Transverse colon (tissue), 4 donors: ENCODE measurements at places on chromosomes 2 and 18. TPM values are rescaled to one million over a fixed set of nuclear protein-coding genes. Genes with fewer than 3 reads are reported as not detected.

Gene RGPD4
- not detected for total RNA-seq

Gene IL1F10
- not detected for total RNA-seq

Gene MC5R
- total RNA-seq = not detected

Gene RAMP1
- 48.9 TPM for total RNA-seq

Gene MOCOS
- 3.5 TPM for total RNA-seq

Gene SANBR
- 19.4 TPM for total RNA-seq

Gene TUBA3D
- not detected for total RNA-seq

Gene CIB4
- not detected for total RNA-seq

Gene REG3G
- not detected for total RNA-seq

Gene SKA1
- total RNA-seq = 0.14 TPM

Gene C1QL2
- not detected for total RNA-seq

Gene ERBB4
- total RNA-seq = 0.16 TPM

Gene IL18RAP
- 3.3 TPM for total RNA-seq

Gene CD8A
- 33.3 TPM for total RNA-seq

Gene ALK
- 0.32 TPM for total RNA-seq

DNA sequence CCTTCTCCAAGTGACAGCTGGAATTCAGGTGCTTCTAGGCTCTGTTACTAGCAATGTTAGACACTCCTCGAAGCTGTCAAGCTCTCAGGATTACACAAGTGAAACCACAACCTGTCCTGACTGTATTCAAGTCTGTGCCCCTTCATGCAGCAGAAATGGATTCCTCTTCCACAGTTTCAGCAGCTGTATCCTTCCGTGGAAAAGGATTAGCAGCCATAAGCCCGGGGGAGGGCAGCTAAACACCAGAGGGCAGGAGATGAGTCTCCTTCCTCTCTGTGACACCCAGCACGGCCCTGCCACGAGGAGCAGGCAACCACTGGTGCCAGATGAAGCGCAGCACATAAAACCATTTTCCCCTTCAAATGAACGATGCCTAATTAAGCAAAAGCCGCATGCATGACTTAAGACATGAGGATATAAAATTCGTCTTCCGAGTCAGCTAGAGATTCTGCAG, 1.2 kb downstream of the ST3GAL5 start:
- DNase-seq = peak; percentile 62

GRCh38 chr2:20089715-20090464, 38.5 kb upstream of the LAPTM4A start:
- DNase-seq = no peak

DNA sequence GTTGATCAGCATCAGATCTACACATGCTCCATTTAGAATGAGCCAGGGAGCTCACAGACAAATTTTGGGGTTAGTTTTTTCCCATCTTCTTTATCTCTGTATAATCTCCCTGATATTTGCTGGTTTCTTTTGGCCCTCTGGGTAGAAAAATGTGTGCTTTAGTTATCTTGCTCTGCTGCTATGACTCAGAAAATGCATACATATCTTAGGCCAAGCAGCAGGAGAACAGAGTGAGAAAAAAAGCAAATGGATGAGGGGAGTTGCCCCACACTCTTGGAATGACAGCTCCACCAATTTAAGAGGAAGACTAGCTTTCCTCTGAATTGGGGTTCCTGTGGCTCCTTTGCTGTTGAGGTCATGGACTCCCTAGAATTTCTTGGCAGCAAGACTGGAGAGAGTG, 331.8 kb downstream of the KCNJ3 start:
- DNase-seq = no peak

- no peak for DNase-seq
These were observed 249.5 kb upstream of the FN1 start for GRCh38 chr2:215685238-215685990.

- no peak for DNase-seq
These were observed 25.8 kb downstream of the PLB1 start for GRCh38 chr2:28521663-28522062.

DNA sequence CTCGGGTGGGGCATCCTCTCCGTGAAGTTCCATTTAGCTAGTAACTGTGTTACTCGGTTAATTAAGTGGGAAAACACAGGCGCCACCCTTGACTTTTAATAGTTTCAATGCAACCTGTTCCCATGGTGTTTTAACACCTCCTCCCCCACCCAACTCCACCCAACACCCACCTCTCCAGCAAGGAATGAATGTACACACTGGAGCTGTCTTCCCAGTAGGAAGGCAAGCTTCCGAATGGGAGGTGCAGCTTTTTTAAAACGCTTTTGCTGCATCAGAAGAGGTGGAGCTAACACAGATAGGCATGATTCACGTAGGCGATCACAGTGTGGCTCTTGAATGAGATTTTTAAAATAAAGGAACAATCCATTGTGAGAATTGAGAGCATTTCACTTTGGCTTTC, 73.8 kb upstream of the AGAP1 start:
- DNase-seq = no peak

DNA sequence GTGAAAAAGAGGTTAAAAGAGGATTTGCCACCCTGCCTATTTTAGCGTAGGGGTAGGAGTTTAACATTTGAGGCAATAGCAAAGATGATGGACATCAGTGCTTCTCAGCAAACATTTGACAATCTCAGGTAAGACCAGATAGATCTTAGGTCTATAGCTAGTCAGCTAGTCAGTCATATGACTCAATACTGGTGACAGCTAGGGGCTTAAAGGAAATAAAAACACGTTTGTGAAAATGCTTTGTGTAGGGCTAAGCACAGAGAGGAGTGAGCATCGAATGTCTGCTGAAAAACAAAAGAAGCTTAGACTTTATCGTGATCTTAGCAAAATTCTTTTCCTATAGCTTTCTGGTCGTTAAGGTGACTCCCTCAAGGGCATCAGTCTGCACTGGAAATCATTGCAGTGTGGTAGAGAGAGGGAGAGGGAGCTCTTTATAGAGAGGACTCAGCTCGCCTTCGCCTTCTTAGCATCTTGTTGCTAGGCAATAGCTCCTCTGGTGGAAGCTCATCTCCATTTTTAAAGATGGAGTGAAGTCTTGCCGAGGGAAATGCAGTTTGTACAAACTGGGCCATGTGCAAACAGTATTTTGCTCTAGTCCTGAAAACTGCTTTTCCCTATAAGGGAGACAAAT, 62.8 kb upstream of the SLC38A11 start:
- DNase-seq = no peak

- DNase-seq = no peak
These were observed 195.0 kb downstream of the BCL11A start for GRCh38 chr2:60358476-60358875.

DNA sequence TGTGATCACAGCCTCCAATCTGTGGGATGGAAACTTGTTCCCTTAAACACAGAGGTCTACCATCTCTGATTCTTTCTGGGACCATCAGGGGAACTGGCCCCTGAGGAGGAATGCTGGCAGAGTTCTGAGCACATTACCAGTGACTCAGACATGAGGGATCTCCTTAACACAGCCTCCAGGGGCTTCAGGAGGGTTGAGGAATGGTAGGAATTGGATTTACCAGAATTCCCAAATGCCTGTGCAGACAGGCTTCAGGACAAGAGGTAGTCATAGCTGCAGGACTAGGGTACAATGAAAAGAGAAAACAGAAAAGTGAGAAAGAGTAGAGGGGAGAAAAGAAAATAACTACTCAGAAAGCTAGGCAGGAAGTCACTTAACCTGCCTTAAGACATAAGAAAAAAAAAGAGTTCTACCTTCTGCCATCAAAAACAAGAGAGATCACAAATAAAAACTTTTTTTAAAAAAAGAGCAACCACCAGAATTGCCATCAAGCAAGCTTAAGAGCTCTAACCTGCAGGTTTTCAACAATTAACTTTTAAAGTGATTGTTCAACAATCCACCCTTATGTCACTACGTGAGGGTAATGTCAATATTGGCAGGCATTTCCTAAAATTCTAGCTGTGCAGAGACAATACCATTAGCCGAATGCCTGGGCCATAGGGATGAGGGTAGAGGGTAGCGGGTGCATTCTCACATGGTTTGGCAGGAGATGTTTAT, 524.4 kb downstream of the BCL11A start:
- DNase-seq = no peak

GRCh38 chr2:180394305-180394704, 387.2 kb upstream of the CWC22 start:
- DNase-seq = no peak

- no peak for DNase-seq
These were observed 76.0 kb downstream of the EMX1 start for GRCh38 chr2:72993147-72993932.

GRCh38 chr2:26623541-26624495, 17.3 kb downstream of the CIB4 start:
- no peak for DNase-seq

DNA sequence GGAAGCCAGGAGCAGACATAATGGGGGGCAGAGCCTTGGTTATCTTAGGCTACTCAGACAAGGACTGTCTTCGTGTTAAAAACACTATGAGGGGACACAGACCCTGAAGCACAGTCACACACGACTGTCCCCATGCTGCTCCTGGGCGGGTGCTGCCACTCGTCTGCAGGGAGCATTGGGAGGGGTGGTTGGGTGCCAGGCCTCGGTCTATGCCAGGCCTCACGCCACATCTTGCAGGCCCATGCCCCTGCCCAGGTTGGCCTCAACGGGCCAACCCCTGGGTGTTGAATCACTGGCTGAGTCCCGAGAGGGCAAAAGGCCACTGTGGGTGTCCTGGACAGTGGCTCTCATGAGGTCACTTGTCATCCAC, 97.9 kb downstream of the USP40 start:
- DNase-seq = no peak

- DNase-seq = peak; percentile 19
These were observed 2.9 kb upstream of the PTPN4 start for GRCh38 chr2:119756837-119757236.

- DNase-seq = peak; percentile 21
These were observed 98.0 kb downstream of the MYO5B start for GRCh38 chr18:50096766-50097435.

DNA sequence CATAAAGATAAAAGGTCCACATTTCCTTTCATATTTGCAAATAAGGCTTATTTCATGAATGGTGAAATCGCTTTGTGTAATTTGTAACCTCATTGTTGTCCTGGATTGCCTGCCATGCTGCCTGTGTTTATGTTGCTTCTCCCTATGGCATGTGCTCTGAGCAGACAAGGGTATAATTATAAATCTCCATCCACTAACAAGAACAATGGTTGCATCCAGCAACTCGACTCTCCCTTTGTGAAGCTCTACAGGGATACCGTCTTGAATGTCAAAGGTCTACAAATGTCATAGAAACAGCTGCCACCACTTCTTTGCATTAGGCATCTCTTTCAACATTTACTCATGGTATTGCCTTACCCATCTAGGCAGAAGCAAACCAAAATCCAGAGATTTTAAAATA, 209.6 kb downstream of the SLC8A1 start:
- DNase-seq = no peak

DNA sequence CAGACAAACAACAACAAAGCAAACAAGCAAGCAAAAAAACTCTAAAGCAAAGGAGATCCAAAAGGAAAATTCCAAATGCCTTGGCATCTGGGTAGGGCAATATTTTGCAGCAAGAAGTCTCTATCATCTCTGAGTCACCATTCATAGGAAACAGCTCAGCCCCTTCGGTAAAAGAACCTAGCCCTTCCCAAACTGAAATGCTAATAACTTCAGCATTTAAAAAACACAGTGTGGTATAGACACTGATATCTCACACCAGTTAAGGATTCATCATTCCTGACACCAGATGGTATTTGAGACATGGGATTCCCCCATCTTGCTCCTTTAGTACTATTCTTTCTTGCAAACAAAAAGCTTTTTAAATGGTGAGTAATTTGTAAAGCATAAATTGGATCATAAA, 491.8 kb downstream of the TXNL1 start:
- no peak for DNase-seq

DNA sequence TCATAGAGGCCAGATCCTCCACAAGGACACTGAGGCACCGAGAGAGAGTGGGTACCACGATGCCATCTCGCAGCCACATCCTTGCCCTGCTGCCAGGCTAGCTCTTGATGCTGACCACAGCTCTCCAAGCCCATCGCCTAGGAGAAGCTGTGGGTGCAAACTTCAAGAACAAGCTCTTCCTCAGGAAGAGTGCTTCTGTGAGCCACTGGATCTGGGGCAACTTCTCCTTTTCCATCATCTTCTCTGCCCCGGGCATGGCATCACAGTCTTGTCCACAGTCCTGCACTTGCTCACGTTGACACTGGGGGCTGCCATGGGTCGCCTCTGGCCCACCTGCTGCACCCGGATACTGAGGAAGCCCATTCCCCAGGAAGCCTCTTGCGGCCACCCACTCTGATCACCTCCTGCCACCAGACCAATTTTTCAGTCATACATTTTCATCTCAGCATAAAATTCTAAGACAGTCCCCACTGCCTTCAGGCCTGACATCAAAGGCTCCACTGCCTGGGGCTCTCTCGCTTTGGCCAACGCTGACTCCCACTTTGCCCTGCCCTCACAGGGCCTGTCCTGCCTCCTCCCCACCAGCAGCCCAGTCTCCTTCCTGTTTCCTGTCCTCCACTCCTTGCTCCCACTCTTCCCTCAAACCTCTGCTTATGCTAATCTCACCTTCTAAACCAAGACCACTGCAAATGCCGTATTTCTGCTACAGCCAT, 243.9 kb downstream of the AFF3 start:
- DNase-seq = no peak

- no peak for DNase-seq
These were observed 118.6 kb upstream of the ATP8B1 start for GRCh38 chr18:57921708-57922107.

DNA sequence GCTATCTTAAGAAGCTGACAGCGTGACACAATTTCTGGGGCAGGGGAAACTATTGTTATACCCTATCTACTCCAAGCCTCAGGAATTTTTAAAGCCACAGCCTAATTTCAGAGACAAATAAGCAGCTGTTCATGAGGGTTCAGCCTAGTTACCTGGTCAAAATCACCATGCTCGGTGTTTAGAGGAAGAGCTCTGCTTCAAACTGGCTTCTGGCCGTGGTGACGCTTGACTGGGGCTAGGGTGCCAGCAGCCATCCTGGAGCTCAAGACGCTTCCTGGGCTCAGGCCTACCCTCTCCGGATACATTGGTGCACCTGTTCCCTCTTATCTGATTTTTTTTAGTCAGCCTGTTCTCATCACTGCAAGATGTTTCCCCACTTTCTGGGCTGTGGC, 41.7 kb downstream of the FRZB start:
- DNase-seq = no peak

DNA sequence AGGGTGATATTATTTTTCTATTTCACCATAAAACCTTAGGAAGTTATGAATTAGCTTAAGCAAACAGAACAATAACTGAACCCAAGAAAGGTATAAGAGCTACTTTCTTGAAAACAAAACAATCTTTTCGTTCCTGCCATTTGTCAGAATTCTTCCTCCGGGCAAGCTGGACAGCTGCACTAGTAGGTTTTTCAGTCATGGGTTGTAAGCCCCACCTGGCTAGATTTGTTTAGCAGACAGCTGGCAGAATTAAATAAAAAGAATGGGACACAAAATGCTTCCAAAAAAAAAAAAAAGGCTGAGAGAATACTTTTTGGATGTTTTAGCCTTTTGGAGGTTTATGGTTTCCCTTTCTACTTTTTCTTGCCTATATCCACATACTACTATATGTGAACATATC, 694.1 kb downstream of the ARHGAP15 start:
- DNase-seq = no peak

GRCh38 chr2:41782306-41783158, 265.3 kb upstream of the PKDCC start:
- peak; percentile 10 for DNase-seq
